SW 1271 (cell line): ENCODE measurements at places on chromosomes 12 and 14.

DNA sequence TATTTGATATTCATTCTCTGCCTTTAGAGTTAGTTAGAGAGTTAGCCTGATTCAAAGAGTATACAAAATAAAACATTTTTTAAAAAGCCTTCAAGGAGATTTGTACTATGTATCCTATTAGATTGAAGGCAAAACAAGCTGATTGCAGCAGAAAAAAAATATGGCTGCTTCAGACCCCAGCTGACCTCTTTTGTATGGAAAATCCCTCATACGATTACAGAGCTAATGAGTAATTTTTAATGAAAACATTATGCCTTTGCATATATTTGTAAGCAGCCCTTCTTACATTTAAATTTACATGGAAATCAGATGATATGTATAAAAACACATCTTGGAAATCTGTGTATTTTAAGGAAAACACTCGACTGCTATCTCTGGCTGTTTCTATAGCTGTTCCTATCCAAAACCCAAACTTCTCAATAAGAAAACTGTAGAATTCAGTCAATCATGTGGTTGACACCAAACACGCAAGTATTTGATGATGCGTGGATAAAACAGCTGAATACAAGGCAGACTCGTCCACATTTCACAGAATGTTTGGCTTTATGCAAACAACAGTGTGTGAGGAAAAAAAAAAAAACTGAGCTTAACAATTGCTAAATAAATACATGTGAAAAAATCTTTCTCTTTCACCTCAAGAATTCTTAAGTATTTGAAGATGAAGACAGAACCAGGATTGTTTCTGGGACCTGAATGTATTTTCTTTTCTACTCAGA is 275.3 kb downstream of the EGLN3 start:
- no peak for DNase-seq

GRCh38 chr12:18340786-18341185 is 79.5 kb downstream of the PIK3C2G start:
- no peak for DNase-seq

GRCh38 chr14:74049876-74050495 is 30.8 kb downstream of the BBOF1 start:
- DNase-seq: no peak

GRCh38 chr12:19710811-19711793 is 271.8 kb downstream of the AEBP2 start:
- DNase-seq: no peak

- no peak for DNase-seq
These were observed 1036.2 kb upstream of the FLRT2 start for GRCh38 chr14:84493779-84494178.

DNA sequence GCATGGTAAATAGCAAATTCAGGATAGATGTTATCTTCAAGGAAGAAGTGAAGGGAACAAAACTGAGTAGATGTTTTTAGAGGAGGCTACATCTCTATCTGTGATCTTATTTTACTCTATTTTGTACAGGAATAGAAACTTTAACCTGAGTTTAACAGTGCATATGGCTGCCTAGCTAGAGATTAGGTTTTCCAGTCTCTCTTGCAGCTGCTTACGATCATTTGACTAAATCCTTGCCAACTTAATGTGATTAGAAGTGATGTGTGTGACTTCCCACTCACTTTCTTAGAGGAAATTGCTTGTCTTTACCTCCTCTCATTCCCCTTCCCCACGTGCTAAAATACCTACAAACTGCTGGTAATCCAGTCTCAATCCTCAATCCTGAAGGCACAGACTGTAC is 26.5 kb upstream of the SLC15A5 start:
- no peak for DNase-seq

DNA sequence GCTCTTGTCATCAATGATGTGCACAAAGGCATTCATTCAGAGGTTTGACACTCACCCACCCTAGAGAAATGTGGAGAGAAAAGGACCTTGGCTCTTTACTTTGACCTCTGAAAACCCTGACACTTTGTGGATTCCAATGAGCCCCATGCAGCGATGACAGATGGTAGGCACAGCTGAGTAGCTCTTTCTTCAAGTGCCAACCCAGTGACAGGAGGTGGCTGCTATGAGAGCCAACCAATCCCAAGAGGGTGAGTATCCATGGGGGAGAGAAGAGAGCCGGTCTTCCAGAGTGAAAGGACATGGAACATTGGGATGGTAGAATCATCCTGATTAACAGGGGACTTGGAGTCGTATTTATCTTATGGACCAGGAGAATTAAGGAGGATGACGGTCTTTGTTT is 17.8 kb downstream of the SLC8A3 start:
- no peak for DNase-seq

DNA sequence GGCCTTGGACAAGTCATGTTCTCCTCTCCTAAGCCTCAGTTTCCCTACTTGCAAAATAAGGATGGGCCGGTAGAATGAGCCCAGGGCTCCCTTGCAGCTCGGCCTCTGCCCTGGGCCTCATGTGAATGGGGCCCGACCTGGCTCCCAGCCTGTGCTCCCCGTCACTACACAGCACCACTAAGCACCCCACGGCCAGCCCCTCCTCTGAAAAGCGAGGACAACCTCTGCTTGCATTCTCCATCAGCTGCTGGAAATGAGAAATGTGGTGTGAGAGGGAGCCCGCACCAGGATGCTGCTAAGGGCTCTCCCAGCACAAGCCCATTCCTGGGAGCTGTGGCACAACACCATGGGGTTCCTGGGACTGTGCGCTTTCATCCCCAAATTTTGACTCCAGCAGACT is 10.2 kb downstream of the SLC25A47 start:
- DNase-seq: no peak

DNA sequence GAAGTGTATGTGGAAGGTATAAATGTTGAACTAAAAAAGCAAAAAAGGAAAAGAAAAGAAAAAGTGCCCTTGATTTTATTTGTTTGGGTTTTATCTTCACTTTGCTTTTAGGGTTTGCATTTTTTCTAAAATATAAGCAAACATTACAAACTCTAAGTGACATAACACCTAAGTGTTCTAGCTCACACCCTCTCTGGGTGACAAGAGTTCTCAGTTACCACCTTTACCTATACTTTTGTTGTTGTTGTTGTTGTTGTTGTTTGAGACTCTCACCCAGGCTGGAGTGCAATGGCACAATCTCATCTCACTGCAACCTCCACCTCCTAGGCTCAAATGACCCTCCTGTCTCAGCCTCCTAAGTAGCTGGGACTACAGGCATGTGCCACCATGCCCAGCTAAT is 13.0 kb downstream of the KLRG1 start:
- no peak for DNase-seq

DNA sequence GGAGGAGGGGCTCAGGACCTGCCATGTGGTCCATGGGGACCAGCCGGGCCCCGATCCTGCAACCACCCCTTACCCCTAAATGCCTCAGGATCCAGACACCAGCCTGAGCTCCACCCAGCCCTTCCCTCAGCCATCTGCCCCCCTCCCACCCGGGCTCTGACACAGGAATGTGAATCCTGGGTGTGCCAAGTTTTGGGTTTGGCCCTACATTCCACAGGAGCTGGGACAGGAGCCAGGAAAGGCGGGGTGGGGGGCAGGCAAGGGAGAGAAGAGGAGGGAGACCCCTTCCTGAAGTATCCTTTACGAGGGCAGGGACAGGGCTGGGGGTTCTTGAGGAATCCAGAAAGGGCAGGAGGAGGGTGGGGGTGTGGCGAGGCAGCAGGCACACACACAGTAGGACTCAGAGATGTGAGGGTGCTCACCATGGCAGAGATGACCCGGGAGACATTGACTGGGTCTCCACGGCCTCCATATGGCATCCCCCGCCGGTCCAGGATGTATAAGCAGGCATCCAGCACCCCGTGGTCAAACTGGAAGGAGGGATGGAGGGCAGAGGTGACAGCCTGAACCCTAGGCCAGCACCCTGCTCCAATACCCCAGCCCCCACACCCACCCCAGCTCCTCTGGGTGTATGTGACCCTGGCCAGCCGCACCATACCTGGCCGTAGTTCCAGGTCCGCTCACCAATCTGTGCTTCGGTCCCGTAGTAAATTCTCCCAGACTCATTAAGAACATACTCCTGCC is 3.5 kb downstream of the TGM1 start:
- no peak for DNase-seq

DNA sequence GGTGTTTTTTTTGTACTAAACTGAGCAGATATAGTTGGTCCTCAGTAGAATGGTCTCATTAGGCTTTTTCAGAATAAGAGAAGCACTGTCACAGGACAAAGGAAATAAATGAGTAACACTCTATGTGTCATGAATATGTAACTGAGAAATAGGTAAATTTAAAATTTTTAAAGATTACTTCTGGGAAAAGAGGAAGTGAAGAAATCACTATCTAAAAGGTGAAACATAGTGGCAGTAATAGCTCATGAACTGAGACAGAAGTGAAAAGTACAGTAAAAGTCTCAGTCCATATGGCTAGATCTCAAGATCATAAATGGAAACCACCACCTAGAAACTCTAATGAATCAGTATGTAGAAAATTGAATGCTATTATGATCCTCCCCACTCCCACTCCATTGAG is 89.3 kb upstream of the TTC7B start:
- no peak for DNase-seq

- DNase-seq: no peak
These were observed 24.0 kb downstream of the DHX37 start for GRCh38 chr12:124964836-124965462.

- DNase-seq: peak; percentile 83
These were observed 4.5 kb upstream of the LTBP2 start for GRCh38 chr14:74616507-74616906.

GRCh38 chr14:73783107-73783727 is 68.4 kb upstream of the PTGR2 start:
- DNase-seq: no peak

- peak; percentile 70 for DNase-seq
These were observed 1.4 kb upstream of the NPFF start for GRCh38 chr12:53508534-53509170.
